ENCODE measurements at places on chromosomes 3 and 15.

DNA sequence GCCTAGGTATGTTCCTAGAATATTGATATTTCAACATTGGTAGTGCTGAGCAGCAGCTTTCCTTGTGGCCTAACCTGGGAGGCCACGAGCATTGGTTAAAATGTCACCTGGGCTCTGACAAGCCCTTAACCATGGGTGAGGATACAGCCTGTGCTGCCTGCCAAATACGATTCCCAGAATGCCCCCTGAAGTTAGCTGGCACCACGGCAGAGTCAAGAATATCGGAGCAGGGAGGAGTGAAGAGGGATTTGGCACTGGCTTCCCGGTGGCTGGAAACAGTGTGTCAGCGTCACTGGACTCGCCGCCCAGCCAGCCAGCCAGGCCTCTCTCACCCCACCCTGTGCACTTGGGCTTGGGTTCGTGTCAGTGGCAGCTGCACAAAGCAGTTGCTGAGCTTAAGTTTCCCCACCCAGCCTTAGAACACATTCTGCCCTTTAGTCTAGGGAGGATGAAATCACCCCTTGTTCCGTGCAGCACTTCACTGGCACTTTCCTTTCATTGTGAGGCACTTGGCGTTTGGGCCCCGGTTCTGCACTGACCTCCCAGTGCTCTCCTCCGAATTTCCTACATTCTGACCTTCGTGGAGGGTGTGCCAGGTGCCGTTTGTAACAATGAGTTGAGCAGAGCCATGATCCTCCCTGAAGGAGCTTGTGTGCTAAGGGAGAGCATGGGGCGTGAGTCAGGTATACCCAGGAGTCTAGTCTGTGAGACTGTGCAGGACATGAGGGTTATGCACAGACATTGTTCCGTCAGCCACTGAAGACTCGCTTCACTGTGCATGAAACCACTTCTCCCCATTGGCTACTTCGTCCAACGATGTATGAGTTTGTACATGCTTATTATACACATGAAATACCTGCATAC lies 152.8 kb upstream of the BHLHE40 start:
- no peak for DNase-seq

DNA sequence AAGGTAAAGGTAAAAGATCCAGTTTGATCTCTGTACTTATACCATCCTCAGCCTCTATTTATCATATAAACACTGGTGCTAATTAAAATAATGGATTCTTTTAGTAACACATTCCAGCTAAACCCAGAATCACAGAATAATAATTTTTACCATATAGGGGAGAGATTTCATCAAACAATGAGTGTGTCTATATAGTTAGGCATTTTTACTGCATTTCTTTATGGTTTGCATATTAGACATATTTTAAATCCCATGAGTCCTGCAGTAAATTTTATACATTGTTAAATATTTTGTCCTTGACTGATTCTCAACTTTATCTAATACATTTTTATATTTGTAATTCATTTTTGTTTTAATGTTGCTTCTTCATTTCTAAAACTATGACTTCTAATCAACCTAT lies 323.7 kb upstream of the AGTR1 start:
- DNase-seq: no peak

GRCh38 chr3:127889461-127889863 lies 25.6 kb upstream of the KBTBD12 start:
- no peak for DNase-seq

DNA sequence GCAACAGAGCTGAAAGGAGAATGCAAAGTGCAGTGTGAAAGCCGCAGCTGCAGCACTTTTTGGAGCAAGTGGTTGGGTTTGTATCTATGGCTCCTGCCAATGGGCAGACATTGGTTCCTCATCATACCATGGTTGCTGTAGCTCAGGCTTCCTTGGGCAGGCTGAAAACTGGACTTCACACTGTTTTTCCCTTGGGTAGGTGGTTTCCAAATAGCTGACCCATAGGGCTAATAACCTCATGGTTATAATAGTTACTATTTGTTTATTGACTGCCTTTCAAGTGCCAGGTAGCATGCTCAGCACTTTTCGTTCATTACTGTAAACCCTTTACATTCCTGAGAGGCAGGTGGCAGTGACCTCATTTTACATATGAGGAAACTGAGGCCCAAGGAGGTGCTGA lies 4.5 kb downstream of the CGNL1 start:
- DNase-seq: no peak

GRCh38 chr3:140626856-140627255 lies 51.0 kb upstream of the TRIM42 start:
- DNase-seq: no peak

- no peak for DNase-seq
These were observed 837 bp downstream of the CACNA2D3 start for GRCh38 chr3:54123003-54123775.

GRCh38 chr3:23079976-23080375 lies 123.2 kb upstream of the UBE2E2 start:
- no peak for DNase-seq

DNA sequence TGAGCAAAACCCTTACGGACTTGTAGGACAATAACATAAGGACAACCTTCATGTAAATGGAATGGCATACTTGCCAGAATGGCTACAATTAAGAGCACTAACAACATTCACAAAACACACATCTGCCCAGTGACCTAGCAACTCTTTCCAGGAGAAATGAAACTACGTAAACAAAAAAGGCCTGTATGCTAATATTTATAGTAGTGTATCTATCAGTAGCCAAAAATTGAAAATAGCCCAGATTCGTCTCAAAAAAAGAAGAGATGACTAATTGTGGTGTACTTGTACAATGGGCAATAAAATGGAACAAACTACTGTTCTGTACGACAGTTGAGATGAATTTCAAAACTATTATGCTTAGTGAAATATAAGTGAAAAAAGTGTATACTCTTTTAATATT lies 38.4 kb downstream of the CMC1 start:
- DNase-seq: no peak

GRCh38 chr3:197446700-197447056 lies 109.1 kb downstream of the BDH1 start:
- no peak for DNase-seq

- DNase-seq: peak; percentile 29
These were observed 30.3 kb downstream of the ARL14 start for GRCh38 chr3:160707187-160707794.

GRCh38 chr3:173862701-173863100 lies 465.2 kb downstream of the NLGN1 start:
- DNase-seq: no peak

GRCh38 chr3:17035033-17035432 lies 150.3 kb downstream of the PLCL2 start:
- no peak for DNase-seq

DNA sequence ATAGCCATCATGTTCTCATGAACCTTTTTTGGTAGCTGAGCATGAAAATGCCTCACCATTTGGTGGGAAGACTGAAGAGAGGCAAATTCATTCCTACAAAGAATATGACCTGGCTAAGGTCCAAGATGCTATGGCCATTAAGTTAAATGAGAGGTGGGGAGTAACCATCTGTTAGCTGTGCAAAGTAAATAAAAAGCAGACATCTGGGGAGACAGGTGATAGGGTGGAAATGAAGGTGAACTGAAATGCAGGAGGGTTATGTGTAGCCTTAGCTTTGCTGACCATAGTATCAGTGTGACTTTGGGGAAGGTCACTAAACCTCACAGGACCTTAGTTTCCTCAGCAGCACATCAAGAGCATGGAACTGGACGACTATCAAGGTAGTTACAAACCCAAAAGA lies 111.0 kb upstream of the STRIT1 start:
- no peak for DNase-seq

- DNase-seq: no peak
These were observed 359.9 kb downstream of the MECOM start for GRCh38 chr3:169303660-169304059.

- no peak for DNase-seq
These were observed 23.0 kb upstream of the ARPP21 start for GRCh38 chr3:35616346-35616745.

- no peak for DNase-seq
These were observed 27.5 kb downstream of the AVEN start for GRCh38 chr15:34011481-34011880.

DNA sequence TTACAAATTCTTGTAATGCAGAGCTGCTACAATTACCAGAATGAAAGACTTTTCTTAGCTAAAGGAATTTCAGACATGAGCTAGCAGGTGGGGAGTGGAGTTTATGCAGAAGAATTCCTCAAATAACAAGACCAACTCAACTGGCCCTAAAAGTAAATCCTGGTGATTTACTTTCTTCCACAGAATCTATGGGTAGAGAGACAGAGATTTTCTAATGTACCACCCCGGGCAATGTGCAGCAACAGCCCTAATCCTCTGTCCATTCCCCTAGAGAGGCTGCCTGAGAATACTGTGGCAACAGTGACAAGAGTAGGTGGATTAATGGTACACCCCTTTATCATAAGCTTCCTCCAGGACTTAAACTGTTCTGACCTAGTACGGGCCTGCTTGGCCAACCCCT lies 55.2 kb downstream of the AQR start:
- DNase-seq: no peak
